ENCODE measurements at places on chromosomes 5 and 9. TPM values are rescaled to one million over a fixed set of nuclear protein-coding genes. Genes with fewer than 3 reads are reported as not detected.

The STPG3 gene
- not detected for total RNA-seq

The NEURL1B gene
- 9.9 TPM for total RNA-seq

The PPP1R2B gene
- not detected for total RNA-seq

The SNCAIP gene
- total RNA-seq: 15.4 TPM

The MAPKAP1 gene
- total RNA-seq: 61.3 TPM

The AQP3 gene
- total RNA-seq: 47.9 TPM

The LRRC26 gene
- not detected for total RNA-seq

The GPR21 gene
- 3.3 TPM for total RNA-seq

The CNTLN gene
- 19.7 TPM for total RNA-seq

The POLK gene
- 44.0 TPM for total RNA-seq

The IRX4 gene
- total RNA-seq: 0.64 TPM

DNA sequence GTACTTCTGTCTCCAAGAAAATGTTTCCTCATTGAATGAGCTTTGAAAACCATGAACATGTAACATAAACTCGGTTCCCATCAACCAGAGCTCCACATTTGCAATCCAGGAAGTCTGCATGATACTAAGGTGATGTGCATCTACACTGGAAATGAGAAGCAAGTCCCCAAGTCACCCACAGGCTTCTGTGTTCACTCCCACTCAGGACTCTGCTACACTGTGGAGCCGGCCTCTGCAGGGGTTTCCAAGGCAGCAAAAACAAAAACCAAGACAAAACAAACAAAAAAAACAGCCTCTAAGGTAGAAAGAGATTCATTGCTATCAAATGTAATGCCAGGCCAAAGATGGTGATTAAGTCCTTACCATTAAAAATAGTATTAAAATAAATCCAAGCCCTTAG, 593.7 kb downstream of the IRX1 start:
- DNase-seq: no peak

DNA sequence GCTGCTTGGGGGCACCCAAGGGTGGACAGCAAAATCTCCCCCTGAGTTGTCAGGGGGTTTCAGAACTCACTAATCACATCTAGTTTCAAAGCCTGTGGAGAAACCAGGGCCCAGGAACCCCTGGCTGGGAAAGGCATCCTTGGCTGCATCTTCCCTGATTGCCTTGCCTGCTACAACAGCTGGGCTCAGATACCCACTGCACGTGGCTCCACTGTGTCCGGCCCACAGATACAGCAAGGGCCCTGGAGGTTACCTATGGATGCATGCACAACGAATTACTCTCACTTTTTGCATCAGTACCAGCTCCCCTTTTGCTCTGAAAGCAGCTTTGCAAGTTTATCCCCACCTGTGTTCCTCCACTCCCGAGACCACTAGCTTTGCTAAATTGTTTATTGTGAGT, 55.0 kb downstream of the ATP10B start:
- no peak for DNase-seq

GRCh38 chr9:21392270-21392669, 7.1 kb upstream of the IFNA2 start:
- DNase-seq: no peak

DNA sequence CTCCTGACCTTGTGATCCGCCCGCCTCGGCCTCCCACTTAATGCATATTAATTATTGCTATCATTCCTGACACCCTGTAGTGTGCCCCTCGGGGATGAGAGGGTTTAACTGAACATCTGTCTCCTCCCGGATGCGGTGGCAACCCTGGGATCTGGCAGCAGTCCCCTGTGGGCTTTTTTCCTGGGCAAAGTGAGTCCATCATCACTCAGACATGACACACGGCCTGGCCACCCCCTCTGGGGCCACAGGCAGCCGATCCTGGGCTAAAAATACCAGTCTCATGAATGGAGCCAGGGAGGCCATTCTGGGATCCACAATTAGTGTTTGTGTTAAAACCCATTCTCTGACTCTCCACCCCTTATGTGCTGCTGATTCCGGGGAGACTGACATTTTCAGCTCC, 161.2 kb downstream of the RGS3 start:
- DNase-seq: no peak

DNA sequence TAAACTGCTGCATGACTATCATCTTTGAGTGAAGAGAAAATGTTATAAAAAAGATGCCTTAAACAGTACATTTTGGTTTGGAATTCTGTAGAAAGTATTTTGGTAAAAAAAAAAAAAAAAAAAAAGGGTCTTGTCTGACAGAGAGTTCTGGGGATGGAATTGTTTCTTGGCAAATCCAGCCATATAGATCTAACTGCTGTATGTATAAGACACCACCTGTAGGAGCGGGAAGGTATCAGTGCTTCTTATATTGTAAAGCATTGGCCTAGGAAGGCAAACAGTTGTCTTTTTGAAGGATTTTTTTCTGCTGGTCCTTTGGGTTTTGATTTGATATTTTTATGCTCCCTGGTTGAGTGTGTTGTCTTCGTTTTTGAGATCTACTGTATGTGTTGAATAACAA, 2.8 kb downstream of the PURA start:
- no peak for DNase-seq

DNA sequence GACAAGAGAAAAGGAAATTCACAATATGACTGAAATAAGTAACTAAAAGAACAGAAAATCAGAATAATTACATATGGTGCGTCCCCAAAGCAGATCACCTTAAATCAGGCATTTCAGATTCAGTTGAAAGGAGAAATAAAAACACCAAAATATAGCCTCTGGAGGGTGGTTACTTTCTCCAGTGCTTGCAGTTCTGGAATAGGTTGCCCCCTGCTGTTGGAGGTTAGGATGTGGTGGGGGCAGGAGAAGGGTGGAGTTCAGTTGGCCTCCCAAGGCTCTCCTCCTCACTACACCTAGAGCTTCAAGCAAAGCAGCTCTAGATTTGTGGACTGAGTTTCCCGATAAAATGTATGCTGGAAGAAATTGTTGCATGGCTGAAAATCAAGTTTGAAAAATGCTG, 338.2 kb upstream of the TLE4 start:
- DNase-seq: no peak

DNA sequence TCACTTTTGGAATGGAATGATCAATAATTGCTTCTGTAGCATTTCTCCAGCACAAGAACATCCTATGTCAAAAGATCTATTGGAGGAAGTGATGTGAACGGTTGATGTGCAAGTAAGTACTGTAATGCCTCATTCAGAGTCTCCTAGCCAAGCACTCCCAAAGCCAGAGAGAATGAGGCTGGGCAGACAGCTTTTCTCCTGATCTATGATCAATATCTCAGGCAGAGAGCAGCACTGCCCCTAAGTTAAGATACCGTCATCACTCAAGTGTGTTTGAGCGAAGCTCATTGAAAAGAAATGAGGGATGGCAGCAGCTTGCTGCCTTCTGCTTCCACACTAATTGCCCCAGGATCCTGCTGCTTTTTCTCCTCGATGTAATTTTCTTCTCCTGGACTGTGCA, 324.1 kb upstream of the GRAMD2B start:
- no peak for DNase-seq

- no peak for DNase-seq
These were observed 66.4 kb upstream of the PIK3R1 start for GRCh38 chr5:68149189-68149588.

- DNase-seq: no peak
These were observed 22.0 kb upstream of the DMRTA1 start for GRCh38 chr9:22424616-22425015.

- no peak for DNase-seq
These were observed 55.9 kb upstream of the BARX1 start for GRCh38 chr9:94010980-94011533.

DNA sequence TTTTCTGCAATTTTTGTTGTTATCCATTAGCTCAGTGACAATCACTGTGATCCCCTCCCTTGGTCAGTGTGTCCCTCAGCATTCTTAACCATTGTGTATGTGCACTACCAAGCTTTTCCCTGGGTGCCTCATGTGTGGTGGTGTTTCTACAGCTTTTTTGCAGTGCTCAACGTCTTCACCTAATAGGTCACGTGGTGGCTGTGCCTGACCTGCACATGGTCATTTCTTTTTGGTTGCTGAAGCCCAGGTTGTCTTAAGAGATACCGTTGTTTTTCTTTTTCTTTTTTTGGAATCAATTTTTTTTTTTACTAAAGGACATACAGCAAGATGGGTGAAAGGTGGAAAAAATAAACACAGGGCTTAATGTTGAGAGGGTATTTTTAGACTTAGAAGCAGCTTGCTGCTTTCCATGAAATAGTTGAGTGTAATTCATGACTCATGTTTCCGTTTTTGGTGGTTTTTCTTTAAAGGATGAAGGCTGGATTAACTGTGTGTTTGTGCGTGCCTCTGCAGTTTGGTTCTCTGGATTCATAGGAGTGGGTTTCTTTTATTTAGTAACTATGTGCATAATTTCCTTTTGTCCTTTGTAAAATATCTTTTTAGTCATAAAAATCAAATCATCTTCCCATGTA, 22.2 kb downstream of the SH3GL2 start:
- no peak for DNase-seq

- no peak for DNase-seq
These were observed at the start of gene PCDHA7 for GRCh38 chr5:140833993-140834392. PCDHA7 (plus strand) TSS chr5:140834269; CDS start chr5:140834384, 115 bp downstream.

GRCh38 chr5:112154940-112155686, 264.0 kb downstream of the EPB41L4A start:
- no peak for DNase-seq

- no peak for DNase-seq
These were observed 30.7 kb downstream of the GRIN3A start for GRCh38 chr9:101707721-101708120.

DNA sequence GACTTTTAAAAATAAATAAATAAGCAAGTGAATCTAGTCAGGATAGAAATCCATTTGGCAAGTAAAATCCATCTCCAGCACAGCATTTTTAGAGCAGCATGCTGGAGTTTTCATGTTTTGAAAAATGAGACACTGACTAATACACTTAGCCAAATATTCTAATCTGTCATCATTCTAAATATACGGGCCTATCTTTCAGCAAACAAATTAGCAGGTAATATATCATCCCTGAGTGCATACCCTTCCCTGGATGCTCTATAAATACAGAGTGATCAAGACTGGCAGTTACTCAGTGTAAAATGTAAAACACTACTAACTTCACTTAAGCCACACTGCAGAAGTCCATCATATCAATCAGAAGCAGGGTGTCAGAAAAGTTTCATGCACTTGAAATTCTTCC, 58.4 kb downstream of the MLLT3 start:
- no peak for DNase-seq

DNA sequence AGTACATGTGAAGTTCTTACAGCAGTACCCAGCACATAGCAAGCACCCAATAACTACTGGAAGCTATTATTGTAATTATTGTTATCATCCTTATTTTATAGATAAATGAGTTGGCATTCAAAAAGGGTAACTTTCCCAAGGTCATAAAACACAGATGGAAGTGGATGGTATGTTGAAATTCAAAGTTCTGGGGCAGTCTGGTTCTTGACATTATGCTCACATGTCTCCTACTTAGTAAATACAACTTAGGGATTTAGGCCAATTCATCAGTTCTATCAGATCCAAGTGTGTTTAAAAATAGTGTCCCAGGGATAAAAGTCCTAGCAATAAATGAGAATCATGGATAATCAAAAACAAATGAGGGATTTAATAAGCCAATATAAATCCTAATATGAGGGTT, 265.2 kb downstream of the ADAMTSL1 start:
- DNase-seq: no peak

GRCh38 chr5:57779383-57780223, 297.0 kb upstream of the ACTBL2 start:
- DNase-seq: no peak

DNA sequence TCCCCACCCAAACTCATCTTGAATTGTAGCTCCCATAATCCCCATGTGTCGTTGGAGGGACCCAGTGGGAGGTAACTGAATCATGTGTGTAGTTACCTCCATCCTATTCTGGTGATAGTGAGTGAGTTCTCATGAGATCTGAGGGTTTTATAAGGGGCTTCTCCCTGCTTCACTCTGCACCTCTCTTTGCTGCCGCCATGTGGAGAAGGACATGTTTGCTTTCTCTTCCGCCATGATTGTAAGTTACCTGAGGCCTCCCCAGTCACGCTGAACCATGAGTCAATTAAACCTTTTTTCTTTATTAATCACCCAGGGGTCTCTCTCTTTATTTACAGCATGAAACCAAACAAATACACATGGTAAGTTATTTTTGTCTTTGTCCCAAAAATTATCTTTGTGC, 726.1 kb downstream of the CDH18 start:
- DNase-seq: no peak

DNA sequence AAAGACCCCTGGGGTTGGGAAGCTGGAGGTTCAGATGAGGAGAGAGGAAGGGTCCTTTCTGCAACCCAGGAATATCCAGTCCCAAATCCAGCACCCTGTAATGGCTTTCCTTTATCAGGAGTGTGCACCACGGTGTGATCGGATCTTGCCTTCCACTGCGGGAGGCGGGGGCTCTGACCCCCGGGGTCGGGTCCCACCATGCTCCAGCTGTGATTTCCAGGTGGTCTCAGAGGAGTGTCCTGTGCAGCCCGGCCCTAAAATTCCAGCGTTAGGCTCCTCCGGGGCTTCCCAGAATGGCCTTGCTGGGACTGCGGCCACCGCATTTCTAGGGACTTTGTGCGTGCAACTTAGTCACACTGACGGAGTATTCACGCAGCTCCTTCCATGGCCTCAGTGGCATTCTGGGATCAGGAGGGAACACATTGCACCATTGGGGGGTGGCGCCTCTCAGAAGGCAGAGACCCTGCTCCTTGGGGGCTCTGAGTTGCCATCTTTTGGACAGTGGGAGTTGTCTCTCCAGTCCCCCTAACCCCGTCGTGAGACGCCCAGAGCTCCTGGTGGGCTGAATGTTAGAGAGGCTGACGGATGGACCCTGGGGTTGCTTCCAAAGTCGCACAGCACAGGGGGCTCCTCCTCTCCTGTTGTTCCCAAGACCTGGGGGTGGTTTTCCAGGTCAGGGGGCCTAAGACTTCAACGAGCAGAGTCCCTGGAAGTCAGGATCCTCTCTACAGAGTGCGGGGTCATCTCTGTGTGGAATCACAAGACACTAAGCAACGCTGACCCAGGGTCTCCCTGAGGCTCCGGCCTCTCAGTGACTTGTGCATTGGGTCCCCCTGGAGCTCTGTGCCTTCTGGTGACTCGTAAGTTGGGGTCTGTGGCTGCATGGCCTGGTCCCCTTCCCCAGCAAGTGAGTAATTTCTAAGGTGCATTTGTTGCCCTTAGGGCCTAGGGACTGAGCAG, 42.7 kb upstream of the IRX4 start:
- DNase-seq: no peak

DNA sequence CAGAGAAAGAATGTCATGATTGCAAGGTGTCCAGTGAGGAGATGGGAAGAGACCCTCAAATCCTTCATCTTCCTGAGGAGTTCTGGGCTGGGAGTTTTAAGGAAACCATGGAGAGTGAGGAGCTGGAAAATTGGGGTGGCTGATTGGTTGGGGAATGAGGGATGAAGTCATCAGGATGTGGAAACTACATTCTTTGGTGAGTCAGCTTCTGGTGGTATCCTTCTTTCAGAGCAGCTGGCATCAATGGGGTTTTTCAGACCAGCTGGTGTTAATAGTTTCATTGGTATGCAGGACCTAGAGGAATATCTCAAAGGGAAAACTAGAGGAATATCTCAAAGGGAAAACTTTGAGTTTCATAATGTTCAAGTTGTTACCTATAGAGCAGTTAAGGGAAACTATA, 45.2 kb downstream of the RNF180 start:
- no peak for DNase-seq

Data from breast epithelium (tissue), 4 donors.